Naive B cell (primary cell): ENCODE measurements at places on chromosomes 5 and 9. TPM values are rescaled to one million over a fixed set of nuclear protein-coding genes. Genes with fewer than 3 reads are reported as not detected.

The APBA1 gene
- polyA plus RNA-seq: not detected

The SH3GL2 gene
- not detected for polyA plus RNA-seq

The ARID3C gene
- not detected for polyA plus RNA-seq

The PDE6A gene
- not detected for polyA plus RNA-seq

The NUTM2G gene
- not detected for polyA plus RNA-seq

The ADAMTSL2 gene
- not detected for polyA plus RNA-seq

The ANKRA2 gene
- 23.3 TPM for polyA plus RNA-seq

The TMEM232 gene
- 1.8 TPM for polyA plus RNA-seq

The ANKS6 gene
- polyA plus RNA-seq: 2.7 TPM
